A172 (cell line): ENCODE measurements at places on chromosomes 3 and 15.

DNA sequence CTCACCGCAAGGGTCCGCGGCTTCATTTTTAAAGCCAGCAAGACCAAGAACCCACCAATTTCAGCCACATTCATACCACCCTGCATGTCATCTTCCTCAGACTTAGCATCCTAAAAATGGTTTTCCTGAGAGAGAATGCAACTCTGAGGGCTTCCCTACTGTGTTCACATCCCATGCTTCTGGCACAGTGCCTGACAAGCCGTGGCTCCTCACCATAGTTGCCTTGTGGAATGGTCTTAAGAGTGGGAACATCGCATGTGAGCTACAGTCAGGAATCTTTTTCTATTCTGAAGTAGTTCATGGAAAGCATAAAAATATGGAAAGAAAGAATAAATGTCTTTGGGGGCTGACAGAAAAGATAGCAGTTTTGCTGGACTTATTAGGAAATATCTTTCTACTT is 120.3 kb downstream of the RAP2B start:
- DNase-seq: no peak

GRCh38 chr3:77179762-77180161 is 139.9 kb downstream of the ROBO2 start:
- no peak for DNase-seq

- peak; percentile 24 for DNase-seq
Observed at GRCh38 chr3:151228666-151229040, 25.6 kb upstream of the GPR171 start.

DNA sequence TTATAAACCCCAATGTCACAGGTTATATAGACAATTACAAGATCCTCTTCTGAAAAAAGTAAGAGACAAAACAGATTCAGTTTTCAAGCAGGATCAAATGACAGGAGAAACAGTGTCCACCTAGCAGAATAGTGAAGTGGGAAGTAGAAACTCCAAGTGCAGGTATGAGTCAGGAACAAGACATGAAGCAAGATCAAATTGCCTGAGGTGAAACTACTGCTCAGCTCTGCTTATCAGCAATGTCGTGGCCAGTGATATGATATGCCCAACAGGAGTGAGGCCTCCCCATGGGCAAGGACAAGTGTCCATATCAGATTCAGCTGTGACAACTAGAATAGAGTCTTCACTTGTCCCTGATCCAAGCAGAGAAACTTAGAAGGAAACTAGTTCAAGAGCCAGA is 100.0 kb downstream of the ZMAT3 start:
- DNase-seq: peak; percentile 17

- DNase-seq: no peak
Observed at GRCh38 chr15:67564021-67564967, 21.8 kb downstream of the MAP2K5 start.

DNA sequence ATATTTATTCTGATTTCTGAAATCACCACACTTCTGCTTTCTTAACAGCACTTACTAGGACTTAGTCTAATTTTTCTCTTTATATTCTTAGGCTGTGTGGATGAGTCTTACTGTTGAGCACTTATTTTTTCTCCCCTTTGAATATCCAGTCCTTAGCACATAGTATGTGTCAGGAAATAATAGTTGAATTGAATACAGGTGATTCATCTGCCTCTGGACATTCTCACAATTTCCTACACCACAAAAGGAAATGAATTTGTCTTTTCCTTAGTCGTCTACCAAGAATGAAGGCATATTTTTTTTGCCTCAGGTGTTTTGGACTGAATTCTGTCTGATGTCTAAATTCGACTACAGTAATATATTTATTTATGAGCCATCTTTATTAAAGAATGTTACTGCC is 204.2 kb downstream of the GHSR start:
- DNase-seq: peak; percentile 49

- no peak for DNase-seq
Observed at GRCh38 chr15:81255958-81256320, 59.3 kb downstream of the IL16 start.

GRCh38 chr15:83365370-83365938 is 81.0 kb upstream of the BNC1 start:
- DNase-seq: peak; percentile 61

DNA sequence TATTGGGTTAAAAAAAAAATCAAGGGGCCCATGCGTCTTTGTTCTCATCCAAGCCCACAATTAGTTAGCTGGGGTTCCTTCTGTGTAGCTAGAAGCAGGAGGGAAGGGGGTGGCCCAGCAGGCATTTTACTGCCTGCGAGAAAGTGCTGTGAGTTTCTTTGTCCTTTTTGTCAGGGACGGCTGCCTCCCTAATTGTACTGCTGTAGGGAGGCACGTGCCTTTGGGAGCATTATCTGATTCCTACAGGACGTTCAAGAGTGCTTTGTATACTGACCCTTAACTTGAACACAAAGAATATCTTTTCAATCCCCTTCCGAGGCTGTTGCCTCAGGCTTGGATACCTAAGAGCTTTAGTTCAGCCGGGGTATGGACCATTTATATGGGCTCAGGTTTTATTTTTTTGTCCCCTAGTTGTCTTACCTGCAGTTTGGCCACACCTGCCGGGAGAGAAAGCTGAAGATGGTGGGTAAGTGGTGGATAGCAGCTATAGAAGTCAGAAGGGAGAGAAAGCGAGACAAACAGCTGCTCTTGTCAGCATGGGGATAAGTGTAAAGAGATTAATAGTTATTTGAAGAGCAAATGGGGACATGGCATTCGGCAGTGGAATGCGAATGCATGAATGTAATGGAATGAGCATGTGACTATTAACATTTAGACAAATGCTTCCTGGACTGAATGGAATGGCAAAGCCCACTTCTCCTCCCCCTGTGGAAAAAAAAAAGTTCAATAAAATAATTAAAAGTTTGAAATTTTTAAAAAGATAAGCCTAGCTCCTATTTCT is 175.2 kb downstream of the TP63 start:
- no peak for DNase-seq

DNA sequence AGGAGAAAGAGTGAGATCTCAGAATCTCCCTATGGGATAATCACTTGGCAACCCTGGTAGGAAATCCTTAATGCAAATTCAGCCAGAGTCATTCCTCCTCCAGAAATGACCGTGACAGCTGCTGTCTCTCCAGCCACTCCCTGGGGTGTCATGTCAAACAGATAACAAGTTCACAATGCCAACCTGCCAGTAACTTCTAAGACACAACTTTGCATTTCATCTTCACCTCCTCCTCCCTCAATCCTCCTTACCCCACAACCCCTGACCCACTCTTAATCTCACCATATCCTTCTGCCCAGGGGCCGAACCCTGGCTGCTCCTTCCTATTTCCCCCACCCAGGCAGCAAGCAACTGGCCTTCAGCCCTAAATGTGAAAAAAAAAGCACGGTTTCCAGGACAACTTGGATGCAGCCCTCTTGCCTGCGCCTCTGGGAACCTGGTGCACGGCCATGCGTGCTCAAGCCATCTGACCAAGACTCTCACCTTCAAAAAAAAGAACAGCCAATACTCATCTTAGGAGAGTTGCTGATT is 166.0 kb downstream of the NTRK3 start:
- no peak for DNase-seq

- DNase-seq: no peak
Observed at GRCh38 chr3:65761446-65762234, 277.1 kb downstream of the MAGI1 start.

DNA sequence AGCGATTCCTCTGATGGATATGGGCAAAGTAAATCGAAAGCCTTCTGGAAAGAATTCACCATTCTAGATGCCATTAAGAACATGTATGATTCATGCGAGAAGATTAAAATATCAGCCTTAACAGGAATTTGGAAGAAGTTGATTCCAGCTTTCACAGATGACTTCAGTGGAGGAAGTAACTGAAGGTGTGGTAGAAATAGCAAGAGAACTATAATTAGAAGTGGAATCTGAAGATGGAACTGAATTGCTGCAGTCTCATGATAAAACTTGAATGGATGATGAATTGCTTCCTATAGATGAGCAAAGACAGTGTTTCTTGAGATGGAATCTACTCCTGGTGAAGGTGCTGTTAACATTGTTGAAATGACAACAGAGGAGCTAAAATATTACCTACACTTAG is 30.1 kb upstream of the TBC1D23 start:
- peak; percentile 36 for DNase-seq

- DNase-seq: no peak
Observed at GRCh38 chr3:37971467-37971866, 19.1 kb upstream of the VILL start.

GRCh38 chr3:62372621-62373041 is 719 bp downstream of the FEZF2 start:
- no peak for DNase-seq

DNA sequence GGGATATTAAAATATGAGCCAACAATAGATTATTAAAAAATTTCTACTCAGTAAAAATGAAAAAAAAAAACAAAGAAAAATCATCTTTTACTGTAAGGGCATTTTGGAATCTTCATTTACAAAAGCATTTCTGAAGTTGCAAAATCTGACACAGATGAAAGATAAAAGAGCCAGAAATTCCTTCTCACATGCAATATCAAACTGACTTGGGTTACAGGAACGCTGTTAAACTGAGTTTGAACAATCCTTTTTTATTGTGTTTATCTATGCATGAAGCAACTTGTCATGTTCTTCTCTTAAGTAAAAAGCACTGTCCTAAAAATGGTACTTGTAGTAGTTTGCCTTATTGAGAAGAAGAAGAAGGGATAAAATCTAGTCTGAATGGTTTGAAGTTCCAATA is 468.5 kb upstream of the KCNMB2 start:
- no peak for DNase-seq

DNA sequence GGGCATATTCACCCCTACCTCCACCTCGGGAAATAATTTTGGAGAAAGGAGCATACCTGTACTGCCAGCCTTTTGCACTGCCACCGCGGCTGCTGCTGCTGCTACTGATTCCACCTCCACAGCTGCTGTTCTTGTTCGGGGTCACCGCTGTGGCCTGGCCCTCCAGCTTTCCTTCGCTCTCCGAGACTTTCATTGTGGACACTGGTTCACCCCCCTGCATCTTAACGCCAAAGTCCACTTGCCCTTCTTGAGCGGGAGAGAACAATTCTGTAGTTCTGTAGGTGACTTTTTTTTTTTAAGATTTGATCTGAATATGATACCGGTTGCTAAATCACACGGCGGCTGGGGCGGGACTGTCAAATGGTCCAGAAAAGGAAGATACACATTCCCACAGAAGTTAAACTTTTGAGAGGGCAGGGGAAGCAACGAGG is 701 bp downstream of the OSBPL11 start:
- DNase-seq: peak; percentile 26

DNA sequence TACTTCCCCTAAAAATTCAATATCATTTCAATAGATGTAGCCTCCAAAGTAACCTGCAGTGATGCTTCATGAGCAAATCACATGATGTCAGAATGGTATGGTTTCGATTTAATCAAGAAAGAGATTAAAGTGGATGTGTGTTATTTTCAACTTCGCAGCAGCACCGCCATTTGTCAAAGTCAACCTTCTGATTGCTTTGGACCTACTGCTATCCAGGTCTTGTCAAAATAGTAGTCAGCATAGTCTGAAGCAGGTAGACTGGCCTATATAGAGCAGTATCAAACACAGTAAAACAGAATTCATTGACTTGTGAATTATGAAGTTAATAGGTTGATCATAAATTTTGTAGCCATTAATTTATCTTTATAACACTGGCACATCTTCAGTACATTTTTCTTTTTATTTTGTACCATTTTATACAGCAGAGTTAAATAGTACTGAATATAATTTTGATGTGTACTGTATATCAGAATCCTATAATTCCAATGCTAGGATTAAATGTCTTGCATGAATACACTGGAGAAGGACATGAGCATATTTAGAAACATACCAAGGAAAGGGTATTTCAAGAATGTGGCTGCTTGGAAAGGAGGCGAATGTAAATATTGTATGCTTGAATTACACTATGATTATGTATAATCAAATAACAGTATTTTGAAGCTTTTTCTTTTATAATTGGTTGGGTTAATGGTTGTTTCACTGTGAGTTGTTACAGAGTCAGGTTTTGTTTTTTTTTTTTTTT is 79.6 kb downstream of the CDIN1 start:
- DNase-seq: no peak

DNA sequence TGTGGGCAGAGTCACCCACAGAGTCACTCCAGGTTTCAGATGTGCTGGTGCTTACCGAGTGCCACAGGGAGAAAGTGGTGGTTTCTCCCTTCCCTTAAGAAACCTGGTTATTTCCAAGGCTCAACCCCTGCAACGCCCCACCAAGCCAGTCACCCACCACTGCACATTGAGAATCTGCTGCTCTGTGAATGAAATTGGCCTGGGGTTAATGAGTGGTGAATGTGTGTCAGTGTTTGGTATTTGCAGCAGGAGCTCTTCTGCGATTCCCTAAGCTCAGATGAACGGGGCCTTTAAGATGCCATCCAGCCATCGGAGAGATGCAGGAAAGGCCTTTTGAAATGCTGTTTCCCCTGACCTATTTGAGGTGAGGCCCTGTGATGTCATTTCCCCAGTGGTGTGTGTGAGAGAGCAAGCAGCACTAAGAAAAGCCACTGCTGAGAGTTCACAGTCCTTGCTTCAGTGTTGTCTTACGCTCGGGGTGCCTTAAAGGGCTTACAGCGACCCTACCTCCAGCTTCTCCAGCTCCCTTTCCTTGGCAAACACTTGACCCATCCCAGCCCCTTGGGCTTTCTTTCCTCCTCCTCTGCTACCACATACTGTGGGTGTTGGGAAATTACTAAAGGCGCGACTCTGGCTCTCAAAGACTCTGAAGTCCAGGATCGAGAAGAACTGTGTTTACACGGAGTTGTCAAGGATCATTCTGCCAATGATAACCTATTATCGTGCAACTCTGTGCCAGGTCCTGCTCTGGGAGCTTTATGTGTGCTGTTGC is 68.9 kb downstream of the SMAD3 start:
- DNase-seq: no peak

- DNase-seq: no peak
Observed at GRCh38 chr15:89399238-89400115, 64.9 kb upstream of the POLG start.

DNA sequence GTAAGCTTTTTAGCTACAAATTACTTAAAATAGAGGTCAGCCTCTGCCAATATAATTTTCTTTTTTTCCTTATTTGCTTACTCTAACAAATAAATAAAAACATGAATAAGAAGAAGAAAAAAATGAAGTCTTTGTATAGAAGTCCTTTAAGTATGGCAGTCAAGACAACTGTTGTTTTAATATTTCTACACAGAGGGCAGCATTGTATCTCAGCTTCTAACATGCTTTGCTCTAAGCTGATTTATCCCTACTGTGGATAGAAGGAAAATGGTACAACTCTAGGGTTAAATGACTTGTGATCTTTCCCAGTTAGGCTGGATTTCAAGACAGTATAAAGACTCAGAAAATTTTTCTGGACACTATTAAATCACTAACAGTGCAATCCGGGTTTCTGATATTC is 104.3 kb upstream of the MEIS2 start:
- no peak for DNase-seq

- DNase-seq: peak; percentile 96
Observed at GRCh38 chr3:57983734-57984518, 24.3 kb upstream of the FLNB start.

DNA sequence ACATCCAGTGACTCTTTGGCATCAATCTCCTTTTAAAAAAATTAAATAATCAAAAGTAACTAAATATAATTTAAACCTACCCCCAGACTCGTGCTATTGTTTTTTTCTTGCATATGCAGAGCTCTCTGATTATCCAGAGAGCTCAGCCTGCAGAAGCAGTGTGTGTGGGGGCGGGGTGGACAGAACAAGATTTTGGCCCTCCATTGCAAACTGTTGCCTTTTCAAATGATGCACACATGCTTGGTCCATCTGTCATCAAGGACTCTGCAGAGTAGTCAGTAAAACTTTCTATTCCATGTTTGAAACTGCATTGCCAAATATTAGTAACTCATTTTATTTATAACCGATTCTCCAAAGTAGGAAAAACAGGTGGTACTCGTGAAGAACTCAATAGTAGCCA is 28.6 kb upstream of the STXBP5L start:
- no peak for DNase-seq
